ENCODE measurements at places on chromosomes 13 and 19.

DNA sequence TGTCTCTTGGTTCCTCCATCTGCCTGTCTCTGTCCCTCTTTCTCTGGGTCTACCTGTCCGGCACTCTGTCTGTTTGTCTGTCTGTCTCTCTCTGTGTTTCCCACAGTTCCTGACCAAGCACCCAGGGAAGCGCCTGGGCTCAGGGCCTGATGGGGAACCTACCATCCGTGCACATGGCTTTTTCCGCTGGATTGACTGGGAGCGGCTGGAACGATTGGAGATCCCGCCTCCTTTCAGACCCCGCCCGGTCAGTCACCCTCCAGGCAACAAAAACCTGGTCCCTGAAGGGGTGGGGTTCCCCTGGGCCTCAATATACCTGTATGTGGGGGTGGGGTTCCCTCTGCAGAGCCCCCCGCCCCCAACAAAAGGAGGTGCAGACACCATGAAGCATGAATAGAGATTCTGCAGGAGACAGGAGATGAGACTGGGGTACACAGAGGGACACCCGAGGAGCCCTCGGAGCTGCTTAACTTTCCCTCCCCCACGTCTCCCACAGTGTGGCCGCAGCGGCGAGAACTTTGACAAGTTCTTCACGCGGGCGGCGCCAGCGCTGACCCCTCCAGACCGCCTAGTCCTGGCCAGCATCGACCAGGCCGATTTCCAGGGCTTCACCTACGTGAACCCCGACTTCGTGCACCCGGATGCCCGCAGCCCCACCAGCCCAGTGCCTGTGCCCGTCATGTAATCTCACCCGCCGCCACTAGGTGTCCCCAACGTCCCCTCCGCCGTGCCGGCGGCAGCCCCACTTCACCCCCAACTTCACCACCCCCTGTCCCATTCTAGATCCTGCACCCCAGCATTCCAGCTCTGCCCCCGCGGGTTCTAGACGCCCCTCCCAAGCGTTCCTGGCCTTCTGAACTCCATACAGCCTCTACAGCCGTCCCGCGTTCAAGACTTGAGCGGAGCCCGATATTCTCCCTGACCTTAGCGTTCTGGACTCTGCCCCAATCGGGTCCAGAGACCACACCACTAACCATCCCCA is 2.6 kb upstream of the CACNG7 start:
- DNase-seq: peak; percentile 60

GRCh38 chr19:29687897-29688728 is 22.9 kb downstream of the PLEKHF1 start:
- no peak for DNase-seq

GRCh38 chr13:47661076-47661475 is 340.0 kb downstream of the SUCLA2 start:
- DNase-seq: no peak

GRCh38 chr19:31054430-31054829 is 294.8 kb downstream of the TSHZ3 start:
- DNase-seq: no peak

DNA sequence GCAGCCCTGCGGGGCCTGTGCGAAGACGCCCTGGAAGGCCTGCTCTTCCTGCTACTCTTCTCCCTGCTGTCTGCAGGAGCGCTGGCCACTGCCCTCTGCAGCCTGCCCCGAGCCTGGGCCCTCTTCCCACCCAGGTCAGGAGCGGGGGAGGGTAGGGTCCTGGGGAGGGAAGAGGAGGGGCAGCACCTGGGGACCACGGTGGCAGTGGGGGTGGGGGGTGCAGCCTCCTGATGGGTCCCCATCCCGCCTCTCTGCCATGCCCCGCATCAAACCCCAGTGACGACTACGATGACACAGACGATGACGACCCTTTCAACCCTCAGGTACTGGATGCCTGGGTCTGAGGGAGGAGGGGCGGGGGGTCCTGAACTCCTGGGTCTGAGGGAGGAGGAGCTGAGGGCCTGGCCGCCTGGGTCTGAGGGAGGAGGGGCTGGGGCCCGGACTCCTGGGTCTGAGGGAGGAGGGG is 13.4 kb upstream of the LENG8 start:
- no peak for DNase-seq

DNA sequence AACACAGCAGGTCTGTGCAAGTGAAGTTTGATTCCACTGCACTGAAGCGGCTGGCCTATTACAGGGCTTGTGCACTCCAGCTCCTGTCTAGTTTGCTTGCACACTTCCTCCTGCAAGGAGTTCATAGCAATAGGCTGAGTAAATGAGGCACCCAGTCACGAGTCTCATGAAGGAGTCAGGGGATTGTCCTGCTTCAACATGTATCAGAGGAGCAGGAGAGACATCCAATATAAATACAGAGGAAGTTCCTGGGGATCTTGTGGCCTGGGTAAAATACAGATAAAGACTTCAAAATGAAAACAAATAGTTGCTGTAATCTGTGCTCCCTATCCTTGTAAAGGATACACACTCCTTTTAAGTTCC is 259.9 kb downstream of the SLITRK1 start:
- DNase-seq: no peak

GRCh38 chr19:51702103-51702824 is 9.1 kb downstream of the SPACA6 start:
- peak; percentile 81 for DNase-seq

DNA sequence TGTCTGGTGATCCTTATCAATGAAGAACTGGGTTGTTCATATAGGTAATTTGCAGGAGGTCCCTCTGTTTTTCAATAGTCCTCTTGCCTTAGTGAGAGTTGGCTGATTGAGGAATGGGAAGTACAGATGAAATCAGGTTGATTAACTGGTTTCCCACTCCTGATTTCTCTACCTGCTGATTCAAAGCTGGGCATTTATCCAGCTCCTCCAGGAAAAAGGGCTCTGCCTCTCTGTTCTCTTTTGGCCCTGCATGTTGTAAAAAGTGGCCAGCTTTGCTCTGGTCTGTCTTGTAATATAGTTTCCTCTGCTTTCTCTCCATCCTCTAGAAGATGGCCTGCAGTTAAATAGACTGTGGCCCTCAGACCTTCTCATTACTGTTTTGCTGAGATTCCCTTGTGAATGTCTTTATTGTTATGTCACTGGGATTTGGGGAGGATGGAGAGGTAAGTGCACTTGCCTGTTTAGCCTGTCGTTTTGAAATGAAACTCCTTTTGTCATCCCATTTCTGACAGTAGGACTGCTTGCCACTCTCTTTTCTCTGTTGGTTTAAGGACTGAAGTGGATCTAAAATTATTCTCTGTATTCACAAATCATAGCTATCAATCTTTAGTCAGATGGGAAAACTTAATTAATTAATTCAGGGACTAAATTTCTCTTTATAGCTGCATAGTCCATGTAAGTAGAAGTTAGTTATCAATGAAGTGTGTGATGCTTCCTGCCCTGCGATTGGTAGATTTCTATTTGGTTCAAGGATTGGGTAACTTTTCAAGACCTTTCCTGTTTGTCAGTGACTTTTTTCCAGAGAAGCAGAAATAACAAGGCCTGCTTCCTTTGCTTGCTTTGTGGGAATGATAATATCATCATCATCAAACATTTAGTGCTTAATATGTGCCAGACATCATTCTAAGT is 28.5 kb downstream of the GARRE1 start:
- no peak for DNase-seq

DNA sequence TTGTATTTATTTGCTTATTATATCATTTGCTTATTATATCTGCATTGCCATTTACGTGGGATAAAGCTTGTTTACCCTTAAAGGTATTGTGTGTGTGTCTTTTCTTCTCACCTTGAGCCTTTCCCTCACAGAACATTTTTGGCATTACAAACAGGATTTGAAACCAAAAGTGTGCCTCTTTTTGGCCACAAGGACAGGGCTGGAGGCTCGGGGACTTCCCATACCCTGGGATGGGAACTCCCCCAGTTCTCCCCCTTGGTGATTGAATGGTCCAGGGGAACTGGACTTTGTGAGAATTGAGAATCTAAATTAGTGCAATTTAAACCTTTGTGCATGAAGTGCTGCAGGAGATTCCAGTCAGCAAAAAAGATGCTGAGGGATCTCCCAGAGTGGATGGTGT is 2.4 kb upstream of the ZNF506 start:
- no peak for DNase-seq

DNA sequence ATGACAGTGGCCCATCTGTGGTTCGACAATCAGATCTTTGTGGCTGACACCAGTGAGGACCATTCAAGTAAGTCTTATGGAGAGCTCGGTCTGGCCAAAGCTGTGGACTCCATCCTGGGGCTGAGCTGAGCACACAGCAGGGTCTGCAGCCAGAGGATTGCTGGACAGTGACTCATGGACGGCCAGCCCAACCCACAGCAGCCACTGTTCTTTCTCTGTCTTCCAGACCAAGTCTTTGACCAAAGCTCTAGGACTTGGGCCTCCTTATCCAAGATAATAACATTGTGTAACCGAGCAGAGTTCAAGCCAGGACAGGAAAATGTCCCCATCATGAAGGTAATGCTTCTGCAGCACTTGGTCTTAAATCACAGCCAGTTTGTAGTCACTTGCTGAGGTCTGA is 12.4 kb downstream of the ATP12A start:
- no peak for DNase-seq

DNA sequence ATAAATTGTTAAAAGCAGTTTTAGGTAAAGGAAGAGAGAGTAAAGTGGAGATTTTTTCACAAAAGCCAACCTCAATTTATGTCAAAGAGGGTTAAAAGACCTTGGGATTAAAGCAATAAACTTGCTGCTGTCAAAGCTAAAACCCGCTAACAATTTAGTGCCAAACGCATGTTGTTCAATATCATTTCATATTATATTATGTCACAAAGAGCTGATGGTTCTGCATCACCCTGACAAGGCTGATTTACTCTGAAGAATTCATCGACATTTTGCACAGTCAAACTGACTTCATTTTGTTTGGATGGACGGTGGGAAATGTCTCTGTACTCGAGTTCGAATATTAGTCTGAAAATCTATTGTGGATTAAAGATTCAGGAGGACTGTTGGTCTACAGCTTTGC is 315.8 kb upstream of the TSHZ3 start:
- DNase-seq: no peak

- DNase-seq: no peak
Observed at GRCh38 chr13:37769078-37769477, 100.5 kb downstream of the TRPC4 start.

DNA sequence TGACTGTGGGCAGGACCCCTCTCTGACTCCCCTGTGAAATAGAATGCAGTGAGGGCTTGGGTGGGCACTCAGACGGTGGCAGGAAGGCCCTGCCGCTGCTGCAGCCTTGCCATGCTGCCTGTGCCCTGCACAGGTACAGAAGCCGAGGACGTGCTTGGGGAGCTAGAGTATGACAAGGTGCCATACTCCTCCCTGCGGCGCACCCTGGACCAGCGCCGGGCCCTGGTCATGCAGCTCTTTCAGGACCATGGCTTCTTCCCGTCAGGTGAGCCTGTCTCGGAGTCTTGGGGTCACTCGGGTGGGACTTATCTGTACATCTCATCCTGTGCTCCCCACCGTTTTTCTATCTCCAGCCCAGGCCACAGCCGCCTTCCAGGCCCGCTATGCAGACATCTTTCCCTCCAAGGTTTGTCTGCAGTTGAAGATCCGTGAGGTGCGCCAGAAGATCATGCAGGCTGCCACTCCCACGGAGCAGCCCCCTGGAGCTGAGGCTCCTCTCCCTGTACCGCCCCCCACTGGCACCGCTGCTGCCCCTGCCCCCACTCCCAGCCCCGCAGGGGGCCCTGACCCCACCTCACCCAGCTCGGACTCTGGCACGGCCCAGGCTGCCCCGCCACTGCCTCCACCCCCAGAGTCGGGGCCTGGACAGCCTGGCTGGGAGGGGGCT is 7.3 kb upstream of the PRR19 start:
- no peak for DNase-seq

GRCh38 chr19:4473763-4474513 is 1.8 kb downstream of the HDGFL2 start:
- no peak for DNase-seq

DNA sequence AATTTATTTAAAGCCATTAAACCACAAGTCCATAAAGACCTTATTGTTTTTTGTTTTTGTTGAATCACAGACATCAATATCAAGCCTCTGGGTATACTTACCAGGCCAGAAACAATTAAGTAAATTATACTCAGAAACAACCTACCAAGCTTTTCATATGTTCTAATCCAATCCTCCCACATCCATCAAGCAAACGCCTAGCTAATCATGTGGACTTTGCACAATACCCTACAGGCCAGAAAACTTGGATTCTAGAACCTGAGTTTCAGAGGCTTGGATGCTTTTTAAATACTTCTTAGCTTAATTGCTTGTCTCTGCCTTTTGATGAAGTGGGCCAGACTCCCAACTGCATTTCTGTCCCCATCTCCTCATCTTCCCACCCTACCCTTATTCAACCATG is 39.9 kb downstream of the TGDS start:
- no peak for DNase-seq

GRCh38 chr13:27006519-27007161 is 165.0 kb downstream of the USP12 start:
- peak; percentile 68 for DNase-seq

GRCh38 chr19:14553939-14554243 is 18.0 kb downstream of the NDUFB7 start:
- no peak for DNase-seq

DNA sequence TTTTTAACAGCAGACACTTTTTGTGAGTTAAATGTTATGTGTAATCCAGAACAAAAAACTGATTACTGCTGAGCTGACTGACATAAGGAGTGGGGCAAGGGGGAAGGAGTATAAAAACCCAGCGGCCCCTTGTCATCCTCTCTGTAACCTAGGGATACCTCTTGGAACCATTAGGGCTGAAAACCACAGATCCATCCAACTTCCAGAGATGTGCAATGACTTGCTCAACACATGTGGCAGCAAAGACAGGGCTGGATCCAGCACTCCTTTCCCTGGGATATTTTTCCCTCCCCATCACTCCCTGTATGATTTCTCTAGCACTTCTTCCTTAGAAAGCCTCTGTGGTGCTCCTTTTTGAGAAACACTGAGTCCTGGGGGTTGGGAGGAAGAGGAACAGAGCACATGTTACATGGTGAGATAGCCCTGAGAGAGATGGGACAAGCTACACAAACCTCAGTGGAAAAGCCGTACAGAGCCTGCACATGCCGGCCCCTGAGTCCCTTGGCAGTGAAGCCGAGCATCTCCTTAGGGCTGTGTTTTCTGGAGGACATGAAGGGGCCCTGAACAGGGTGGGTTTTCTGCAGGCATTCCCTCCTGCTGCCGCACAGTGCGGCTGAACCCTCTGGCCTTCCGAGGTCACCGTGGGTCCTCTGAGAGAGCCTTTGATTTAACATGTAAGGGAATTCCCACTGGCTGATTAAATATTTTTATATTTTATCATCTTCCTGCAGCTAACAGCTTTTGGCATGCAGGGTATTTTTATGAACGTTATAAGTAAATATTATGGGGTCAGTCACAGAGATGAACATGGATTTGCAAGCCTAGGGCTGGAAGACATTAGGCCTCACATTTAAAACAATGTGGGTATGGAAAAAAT is 219.9 kb downstream of the COG6 start:
- no peak for DNase-seq

DNA sequence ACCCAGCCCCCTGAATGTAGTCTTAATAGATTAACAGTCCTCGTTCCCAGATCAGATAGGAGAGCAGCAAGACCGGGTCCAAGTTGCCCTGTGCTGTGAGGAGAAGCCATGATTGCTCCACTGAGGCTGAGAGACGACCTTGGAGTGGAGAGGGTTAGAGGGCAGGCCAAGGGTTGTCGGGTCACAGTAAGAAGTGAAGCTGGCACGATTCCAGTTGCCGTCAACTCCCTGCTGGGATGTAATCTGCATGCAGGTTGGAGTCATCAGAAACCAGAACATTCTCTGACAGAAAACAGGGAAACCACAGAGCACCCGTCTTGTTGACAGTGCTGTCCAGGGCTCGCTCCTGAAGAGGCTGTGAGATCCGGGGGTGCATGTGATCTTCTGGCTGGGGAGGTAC is 19.0 kb upstream of the ATP11A start:
- DNase-seq: no peak

- no peak for DNase-seq
Observed at GRCh38 chr19:17406046-17406886, 836 bp upstream of the BST2 start.

All from mucosa of descending colon (tissue), 3 donors.